H1 (cell line): ENCODE measurements at places on chromosomes 6 and 20. TPM values are rescaled to one million over a fixed set of nuclear protein-coding genes. Genes with fewer than 3 reads are reported as not detected.

Gene MLIP
- not detected in 2 replicates for polyA plus RNA-seq

Gene CRISP1
- not detected in 2 replicates for polyA plus RNA-seq

Gene IRF4
- 0.77 and 1.1 TPM in 2 replicates for polyA plus RNA-seq

Gene TSHZ2
- 0.14 and 0.17 TPM in 2 replicates for polyA plus RNA-seq

Gene OPN5
- polyA plus RNA-seq, result not detected in 2 replicates

Gene CCN2
- 25.0 and 47.5 TPM in 2 replicates for polyA plus RNA-seq

Gene MEA1
- polyA plus RNA-seq, result 96.2 and 96.4 TPM in 2 replicates

Gene GRIK2
- 1.0 and 1.8 TPM in 2 replicates for polyA plus RNA-seq

Gene SEMG1
- 0.64 and 3.0 TPM in 2 replicates for polyA plus RNA-seq

Gene SYCP2L
- 1.3 and 1.7 TPM in 2 replicates for polyA plus RNA-seq

Gene CALHM6
- polyA plus RNA-seq, result 1.8 and 2.0 TPM in 2 replicates

Gene SERINC3
- 51.7 and 66.0 TPM in 2 replicates for polyA plus RNA-seq

Gene TCF21
- 0.05 and 0.06 TPM in 2 replicates for polyA plus RNA-seq

Gene DYNLT2
- polyA plus RNA-seq, result 0.48 and 0.74 TPM in 2 replicates

Gene TBXT
- polyA plus RNA-seq, result 0.18 and 0.52 TPM in 2 replicates

Gene WASF1
- 35.5 and 39.9 TPM in 2 replicates for polyA plus RNA-seq

Gene TMEM74B
- polyA plus RNA-seq, result 6.4 and 7.8 TPM in 2 replicates

Gene ZNF311
- 1.4 and 1.9 TPM in 2 replicates for polyA plus RNA-seq

Gene VWA7
- polyA plus RNA-seq, result 0.82 and 1.1 TPM in 2 replicates

Gene HBS1L
- polyA plus RNA-seq, result 18.7 and 28.1 TPM in 2 replicates

Gene GSTA4
- polyA plus RNA-seq, result 12.6 and 21.6 TPM in 2 replicates

Gene VARS1
- polyA plus RNA-seq, result 53.5 and 99.3 TPM in 2 replicates

Gene CRISP2
- polyA plus RNA-seq, result 0.06 and 0.13 TPM in 2 replicates

Gene FHL5
- not detected in 2 replicates for polyA plus RNA-seq

Gene OR2H1
- not detected in 2 replicates for polyA plus RNA-seq

Gene ARHGAP40
- 0.69 and 1.4 TPM in 2 replicates for polyA plus RNA-seq

Gene NNAT
- 175 and 184 TPM in 2 replicates for polyA plus RNA-seq

Gene SYNDIG1
- polyA plus RNA-seq, result 7.8 and 9.1 TPM in 2 replicates

Gene CST2
- polyA plus RNA-seq, result not detected in 2 replicates

Gene HLA-DQA2
- polyA plus RNA-seq, result not detected in 2 replicates

Gene DCBLD1
- polyA plus RNA-seq, result 3.7 and 3.9 TPM in 2 replicates

Gene CGAS
- polyA plus RNA-seq, result 1.9 and 2.1 TPM in 2 replicates

Gene PERP
- polyA plus RNA-seq, result 21.0 and 21.4 TPM in 2 replicates

Gene OPRL1
- polyA plus RNA-seq, result 0.98 and 2.0 TPM in 2 replicates

Gene DEFB115
- not detected in 2 replicates for polyA plus RNA-seq

Gene SLC17A2
- polyA plus RNA-seq, result not detected in 2 replicates

Gene SIRPA
- polyA plus RNA-seq, result 3.9 and 5.7 TPM in 2 replicates

Gene DAAM2
- 1.5 and 1.8 TPM in 2 replicates for polyA plus RNA-seq

Gene FAM217A
- polyA plus RNA-seq, result 0.03 TPM in 1 of 2 replicates, not detected in the other
